ENCODE measurements at places on chromosomes 6 and 20. TPM values are rescaled to one million over a fixed set of nuclear protein-coding genes. Genes with fewer than 3 reads are reported as not detected.

The C6orf58 gene
- not detected for total RNA-seq

The EDN1 gene
- total RNA-seq, result 493 TPM

The KIAA1755 gene
- 0.51 TPM for total RNA-seq

The KHDRBS2 gene
- total RNA-seq, result not detected

The RHAG gene
- total RNA-seq, result not detected

The ANGPT4 gene
- total RNA-seq, result not detected

The SYCP2L gene
- total RNA-seq, result not detected
